ENCODE measurements at places on chromosomes 1 and 21.

GRCh38 chr21:37139154-37139553, 66.1 kb downstream of the TTC3 start:
- DNase-seq = no peak

GRCh38 chr1:182781841-182782586, 7.6 kb upstream of the NPL start:
- no peak for DNase-seq

DNA sequence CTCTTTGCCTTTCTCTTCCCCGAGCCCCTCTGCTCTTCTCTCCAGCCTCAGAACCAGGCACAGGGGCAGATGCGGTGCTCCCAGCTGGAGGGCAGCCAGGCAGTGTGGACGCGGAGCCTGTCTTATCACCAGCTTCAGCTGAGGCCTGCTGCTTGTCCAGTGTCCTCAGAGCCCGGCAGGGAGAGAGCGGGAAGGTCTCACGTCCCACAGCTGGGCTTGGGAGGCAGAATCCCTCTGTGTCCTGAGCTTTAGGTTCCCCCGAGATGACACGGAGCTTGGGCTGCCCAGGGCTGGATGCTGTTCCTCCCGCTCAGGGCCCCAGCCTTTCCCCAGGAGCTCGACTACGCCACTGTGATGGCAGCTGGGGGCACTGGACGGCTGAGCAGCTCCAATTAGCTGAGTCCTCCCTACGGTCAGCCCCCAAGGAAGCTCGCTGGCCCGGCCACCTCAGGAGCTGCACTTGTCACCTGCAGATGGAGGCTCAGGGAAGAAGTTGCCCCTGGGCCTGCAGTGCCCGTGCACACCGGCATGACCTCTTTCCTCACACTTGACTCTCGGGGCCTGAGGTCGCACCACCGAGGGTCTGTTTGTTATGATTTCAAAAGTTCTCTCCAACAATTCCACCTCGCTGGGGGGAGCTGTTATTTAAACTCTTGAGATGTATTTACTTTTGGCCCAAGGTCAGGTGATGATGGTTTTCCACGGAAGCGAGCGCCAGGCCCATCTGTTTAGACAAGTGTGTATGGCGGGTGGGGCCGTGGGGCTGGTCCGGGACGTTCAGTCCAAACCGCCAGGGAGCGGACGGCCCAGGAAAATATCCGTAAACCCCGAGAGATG, 127.3 kb downstream of the SIK1 start:
- DNase-seq = no peak

- peak; percentile 97 for DNase-seq
Observed at GRCh38 chr1:215002471-215002870, 80.1 kb upstream of the KCNK2 start.

DNA sequence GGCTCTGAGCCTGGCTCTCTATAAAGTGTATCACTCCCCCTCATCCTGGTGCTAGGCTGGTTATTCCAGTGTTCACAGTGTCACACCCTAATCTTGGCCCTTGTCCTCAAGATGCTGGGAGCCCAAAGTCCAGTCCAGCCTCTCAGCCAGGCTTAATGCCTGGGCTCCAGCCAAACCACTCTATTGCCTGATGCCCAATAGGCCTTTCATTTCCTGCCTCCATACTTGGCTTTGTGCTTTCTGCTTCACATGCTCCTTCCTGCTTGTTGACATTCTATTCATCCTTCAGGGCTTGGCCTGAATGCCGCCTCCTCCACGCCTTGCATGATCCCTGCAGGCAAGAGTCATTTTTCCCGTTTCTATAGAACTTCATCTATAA, 1.7 kb downstream of the KLHDC8A start:
- DNase-seq = no peak

DNA sequence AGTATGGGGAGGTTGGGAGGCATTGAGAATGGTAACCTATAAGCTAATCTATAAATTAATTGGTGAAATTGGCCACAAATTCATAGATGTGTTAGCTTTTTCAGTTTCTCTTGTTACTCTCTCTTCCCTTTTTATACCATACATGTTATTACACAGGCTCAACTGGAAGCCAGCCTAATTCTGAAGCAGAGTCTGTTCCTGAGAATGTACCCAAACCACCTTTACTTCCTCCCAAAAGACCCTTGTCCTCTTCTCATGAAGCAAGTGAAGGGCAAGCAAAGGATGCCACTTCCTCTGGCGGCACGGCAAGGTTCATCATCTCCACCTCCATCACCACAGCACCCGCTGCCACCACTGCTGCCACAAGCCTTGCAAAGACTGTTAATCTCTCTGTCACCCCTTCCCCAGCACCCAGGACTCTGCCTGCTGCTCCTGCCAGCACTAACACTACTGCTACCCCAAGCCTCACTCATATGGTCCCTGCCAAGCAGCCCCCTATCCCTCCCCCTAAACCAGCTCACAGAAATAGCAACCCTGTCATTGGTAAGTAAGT, 39.5 kb upstream of the RCC1 start:
- no peak for DNase-seq

DNA sequence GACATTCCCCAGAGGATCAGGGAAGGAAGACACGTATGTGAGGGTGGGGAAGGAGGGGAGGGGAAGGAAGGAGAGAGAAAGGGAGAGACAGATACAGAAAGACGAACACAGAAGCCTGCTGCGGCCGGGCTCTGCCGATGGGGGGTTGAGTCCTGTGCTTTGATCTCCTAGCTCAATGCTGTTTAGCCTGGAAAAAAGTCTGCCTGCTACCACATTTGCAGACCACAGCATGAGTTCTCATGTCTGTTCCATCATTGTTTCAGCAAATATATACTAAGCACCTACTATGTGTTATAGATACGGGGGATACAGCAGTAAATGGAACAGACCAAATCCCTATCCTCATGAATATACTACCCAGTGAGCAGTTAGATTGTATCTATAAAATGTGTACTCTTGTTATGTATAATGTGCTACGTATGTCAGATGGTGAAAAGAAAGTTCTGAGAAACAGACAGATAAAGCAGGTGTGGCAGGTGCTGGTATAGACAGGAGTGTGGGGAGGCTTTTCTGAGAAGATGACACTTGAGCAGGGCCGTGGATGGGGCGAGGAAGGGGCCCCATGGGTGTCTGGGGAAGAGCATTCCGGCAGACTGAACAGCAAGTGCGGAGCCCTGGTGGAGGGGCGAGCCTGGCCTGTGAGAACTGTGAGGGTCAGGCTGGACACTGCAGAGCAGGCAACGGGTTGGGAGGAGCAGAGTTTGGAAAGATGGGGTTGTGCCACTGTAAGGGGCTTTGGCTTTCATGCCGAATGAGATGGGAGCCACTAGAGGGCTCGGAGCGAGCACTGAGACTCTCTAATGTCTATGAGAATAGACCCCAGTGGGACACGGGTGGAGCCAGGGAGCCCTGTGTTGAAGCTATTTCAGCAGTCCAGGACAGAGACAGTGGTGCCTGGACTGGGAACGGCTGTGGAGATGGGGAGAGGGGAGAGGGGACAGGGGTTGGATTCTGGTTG, 34.1 kb downstream of the KIAA1614 start:
- no peak for DNase-seq

DNA sequence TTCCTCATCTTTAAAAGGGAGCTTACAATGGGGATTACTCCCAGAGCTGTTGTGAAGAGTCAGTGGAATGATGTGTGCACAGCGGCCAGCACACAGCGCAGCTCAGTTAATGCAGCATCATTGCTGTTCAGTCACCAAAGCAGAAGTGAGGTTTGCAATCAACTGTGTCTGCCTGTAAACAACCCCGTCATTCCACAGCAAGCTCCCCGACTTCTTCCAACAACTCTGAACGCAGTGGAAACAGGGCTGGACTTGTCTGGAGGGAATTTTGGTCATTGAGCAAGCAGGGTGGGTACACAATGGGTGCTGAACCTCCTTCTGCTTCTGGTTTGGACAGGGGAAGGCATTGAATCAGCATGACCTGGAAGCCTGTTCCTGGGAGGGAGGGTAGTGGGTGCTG, 347.4 kb downstream of the PTPRU start:
- no peak for DNase-seq

DNA sequence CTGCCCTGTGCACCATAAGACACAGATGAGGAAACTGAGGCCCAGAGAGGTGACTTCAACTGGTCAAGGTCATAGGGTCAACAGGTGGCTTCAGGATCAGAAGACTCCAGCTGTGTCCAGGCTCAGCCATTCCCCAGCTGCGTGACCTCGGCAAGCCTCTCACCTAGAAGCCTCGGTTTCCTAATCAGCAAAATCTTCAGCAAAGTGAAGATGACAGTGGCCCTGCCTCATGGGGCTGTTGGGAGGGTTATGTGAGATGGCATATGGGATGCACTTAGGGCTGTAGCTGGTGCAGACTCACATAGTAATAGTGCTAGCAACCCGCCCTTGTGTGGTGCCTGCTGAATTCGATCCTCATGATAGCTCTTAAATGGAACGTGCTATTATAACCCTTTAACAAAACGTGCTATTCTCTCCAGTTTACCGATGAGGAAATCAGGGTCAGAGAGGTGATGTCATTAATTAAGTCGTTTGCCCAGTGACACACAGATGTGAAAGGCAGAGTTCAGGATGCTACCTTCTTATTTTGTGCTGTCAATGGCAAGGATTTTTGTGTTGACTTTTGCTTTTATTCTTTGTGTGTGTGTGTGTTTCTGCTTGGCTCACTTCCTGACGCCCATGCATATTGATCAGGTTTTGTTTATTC, 472.9 kb downstream of the MATN1 start:
- no peak for DNase-seq

DNA sequence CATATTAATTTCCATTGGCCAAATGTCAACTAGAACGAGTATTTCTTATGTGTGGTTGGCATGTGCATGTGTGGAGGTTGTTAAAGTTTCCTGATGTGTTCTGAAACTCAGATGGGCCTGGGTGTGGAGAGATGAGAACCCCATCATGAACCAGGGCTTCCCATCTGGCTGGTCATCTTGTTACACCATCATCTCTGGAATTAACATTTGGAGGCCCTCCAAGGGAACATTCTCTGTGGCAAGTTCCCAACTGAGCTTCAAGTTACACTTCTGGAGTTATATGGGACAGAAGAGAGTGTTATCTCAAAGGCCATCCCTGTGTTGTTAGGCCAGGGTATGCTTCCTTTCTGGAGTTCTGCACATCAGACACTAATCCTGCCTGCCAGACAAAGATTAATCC, 183.6 kb downstream of the TTLL7 start:
- peak; percentile 83 for DNase-seq

DNA sequence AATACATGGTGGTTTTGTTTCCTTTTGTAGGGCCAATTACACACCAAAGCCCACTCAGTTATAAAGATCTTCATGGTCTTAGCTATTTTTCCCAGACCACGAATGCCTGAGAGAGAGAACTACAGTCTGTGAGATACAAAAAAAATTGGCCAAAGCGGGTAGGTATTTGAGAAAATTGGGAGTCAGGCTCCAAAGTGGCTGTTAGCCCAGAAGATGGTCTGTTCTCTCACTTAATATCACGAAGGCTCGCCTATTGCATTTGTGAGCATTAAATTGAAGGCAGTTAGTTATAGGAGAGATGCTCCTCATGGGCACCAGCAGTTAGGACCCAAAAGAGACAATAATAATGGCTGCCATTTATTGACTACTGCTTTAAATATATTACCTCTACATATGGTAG, 342.7 kb downstream of the PLPP3 start:
- no peak for DNase-seq

DNA sequence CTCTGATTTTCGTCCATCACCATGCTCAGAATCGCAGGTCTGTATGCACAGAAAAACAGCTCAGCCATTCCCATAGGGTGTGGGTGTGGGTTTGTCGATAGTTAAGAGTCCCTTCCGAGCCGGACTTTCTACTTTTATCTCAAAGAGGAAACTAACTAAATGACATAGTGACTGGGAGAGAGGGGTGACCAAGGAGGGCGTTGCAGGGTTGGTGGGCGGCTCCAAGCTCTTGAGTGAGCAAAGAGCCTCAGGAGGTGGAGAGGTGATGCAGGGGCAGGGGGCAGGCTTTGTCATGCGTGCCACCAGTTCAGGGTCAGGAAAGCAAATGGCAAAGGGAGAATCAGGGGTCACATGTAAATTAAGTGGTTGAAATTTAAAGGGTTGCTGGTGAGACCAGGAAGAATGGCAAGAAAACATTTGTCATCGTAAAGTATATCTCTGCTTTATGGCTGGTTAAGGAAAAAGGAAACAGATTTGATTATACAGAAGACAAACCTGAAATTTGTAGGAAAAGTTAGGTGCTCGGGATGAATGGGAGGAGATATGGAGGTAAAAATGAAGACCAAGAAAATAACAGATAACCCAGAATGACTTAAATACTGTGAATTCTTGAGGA, 249.0 kb downstream of the SETD4 start:
- DNase-seq = no peak

DNA sequence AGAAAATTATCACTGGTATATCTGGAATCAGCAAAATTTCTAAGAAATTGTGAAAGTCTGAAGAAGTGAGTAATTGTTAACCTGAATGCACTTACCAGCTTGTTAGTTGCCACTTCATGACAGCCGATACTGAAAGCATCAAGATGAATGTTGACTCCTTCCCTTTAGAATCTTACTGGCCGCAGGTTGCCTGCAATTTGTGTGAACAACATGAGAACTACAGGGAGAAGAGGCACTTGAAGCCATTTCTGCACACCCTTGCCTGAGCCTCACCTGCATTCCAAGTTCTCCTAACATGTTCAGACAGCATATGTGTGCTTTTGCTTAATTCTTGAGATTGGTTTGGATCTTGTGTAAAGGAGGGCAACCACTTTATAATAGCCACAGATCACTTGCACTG, 59.2 kb upstream of the SSX2IP start:
- DNase-seq = no peak

DNA sequence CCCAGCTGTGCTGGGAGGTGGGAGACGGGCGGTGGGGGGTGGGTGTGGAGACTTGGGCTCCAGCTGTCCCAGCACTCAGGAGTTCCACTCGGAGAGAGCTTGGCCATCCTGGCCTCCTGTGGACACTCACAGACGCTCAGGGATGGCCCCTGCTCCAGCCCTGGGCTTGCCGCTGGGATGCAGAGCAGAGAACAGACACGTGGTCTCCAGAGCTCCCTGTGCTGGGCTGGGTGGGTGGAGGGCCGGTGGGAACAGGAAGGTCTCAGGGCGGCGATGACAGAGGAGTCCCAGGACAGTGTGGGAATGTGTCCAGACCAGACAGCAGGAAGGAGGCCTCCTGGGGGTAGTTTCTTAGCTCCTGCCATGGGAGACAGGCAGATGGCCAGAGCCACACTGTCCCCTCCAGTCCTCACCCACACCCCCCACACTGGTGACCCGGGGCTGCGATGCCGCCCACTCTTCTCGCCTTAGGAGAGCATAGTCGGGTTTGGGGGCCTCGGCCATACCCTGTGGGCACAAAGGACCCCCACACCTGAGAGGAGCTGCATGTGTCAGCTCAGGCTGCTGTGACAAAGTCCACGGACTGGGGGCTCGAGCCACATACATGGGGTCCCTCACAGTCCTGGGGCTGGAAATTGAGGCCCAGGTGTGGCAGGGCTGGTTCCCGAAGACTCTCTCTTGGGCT, 2.0 kb downstream of the KRTAP10-9 start:
- DNase-seq = no peak

GRCh38 chr21:34190576-34191321, 117.4 kb downstream of the MRPS6 start:
- DNase-seq = no peak

Data from fibroblast of skin of left biceps (primary cell).